ENCODE measurements at places on chromosomes 6 and 20.

DNA sequence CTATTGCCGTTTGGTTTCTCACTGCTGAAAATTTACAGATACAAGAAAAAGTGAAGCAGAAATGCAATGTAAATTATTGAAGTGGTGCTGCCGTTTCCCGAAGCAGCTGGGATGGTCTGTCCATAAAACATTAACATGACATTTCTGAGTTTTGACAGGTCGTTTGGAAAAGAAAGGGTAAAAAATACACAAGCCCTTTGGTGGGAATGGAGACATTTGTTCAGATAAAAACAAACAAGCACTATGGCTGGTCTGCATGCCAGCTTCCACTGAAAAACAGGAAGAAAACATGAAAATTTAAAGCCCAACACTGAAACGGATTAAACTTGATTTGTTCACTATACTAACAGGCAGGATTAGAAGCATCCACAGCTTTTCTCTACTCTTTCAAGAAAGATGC, 155.2 kb downstream of the FRK start:
- H3K27me3 ChIP-seq, result no peaks in the 10 kb centered on the region
- no peak overlapping the region for H3K4me3 ChIP-seq
- no peak for DNase-seq
- H3K27ac ChIP-seq, result no peak overlapping the region
- no peaks in the 10 kb centered on the region for H3K36me3 ChIP-seq
- no peaks in the 10 kb centered on the region for H3K4me1 ChIP-seq

DNA sequence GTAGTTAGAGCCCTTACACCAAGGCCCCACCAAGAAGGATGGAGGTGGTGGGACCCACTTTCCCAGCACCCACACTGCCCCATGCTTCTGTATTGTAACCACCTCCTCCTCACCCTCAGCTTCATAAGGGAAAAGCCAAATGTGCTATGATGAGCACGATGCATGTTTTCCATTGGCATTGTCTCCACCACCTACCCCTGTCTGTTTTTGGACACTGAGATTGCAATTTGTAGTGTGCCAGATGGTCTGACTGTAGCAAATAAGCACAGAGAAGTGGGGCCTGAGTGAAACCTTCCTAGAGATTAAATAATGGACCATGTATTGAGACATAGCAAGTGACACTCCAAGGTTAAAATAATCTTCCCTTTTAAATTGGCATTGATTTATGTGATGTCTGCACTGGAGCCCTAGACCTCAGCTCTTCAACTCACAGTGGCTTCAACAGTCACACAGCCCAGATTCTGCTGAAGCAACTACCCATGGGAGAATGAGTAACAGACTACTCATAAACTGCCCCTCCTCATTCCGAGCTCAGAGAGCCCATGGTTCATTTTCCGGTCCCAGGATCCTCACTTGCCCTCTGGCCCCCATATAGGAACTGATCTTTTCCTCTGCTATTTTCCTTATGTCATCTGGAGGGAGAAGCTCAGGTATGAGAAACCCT, 177.9 kb downstream of the COL9A1 start:
- no peak overlapping the region for H3K4me3 ChIP-seq
- no peak for DNase-seq
- no peaks in the 10 kb centered on the region for H3K4me1 ChIP-seq
- no peaks in the 10 kb centered on the region for H3K36me3 ChIP-seq

GRCh38 chr6:66128656-66129055, 421.6 kb upstream of the EYS start:
- no peak overlapping the region for H3K27ac ChIP-seq
- no peaks in the 10 kb centered on the region for H3K36me3 ChIP-seq
- no peaks in the 10 kb centered on the region for H3K4me1 ChIP-seq
- no peak for DNase-seq

DNA sequence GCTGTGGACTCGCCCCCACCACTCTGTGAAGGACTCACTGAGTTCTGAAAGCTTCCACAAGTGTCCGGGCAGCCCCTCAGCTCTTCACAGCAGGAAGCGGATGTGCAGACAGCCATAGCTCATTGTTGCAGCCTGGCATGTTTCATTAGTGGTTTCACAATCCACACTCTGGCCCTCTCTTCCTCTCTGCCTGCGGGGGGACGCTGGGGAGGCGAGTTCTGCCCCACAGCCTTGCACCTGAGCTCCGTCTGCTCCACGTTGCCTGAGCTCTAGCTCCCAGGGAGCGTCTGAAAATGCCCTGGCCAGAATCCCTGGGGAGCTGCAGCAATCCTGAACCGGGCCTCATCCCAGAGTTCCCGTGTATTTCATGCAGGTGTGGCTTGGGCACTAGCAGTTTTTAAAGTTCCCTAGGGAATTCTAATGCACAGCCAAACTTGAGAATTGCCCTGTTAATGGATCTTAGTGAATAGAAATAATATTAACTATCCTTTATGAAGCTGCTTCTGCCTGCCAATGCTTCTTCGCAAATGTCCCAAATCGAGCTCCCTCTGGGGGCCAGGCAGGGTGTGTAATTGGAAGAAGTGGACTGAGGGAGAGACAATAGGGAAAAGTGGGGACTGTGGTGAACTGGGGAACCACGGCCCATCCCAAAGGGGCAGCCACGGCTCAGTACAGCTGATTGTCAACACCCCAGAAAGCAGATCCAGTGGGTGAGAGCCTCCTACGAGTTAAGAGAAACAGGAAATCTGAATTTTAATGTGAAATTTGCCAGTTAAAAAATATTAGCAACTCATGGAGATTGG, 51.5 kb downstream of the CTCFL start:
- no peak overlapping the region for H3K27ac ChIP-seq
- peaks cover 30% of the 10 kb centered on the region for H3K4me1 ChIP-seq
- no peaks in the 10 kb centered on the region for H3K36me3 ChIP-seq
- DNase-seq, result no peak

- no peak overlapping the region for H3K4me3 ChIP-seq
- H3K36me3 ChIP-seq, result no peaks in the 10 kb centered on the region
- no peaks in the 10 kb centered on the region for H3K27me3 ChIP-seq
- H3K27ac ChIP-seq, result no peak overlapping the region
Measured at GRCh38 chr20:39248171-39248861, 286.2 kb downstream of the DHX35 start.

- no peaks in the 10 kb centered on the region for H3K4me1 ChIP-seq
- H3K4me3 ChIP-seq, result no peak overlapping the region
- peaks cover 7% of the 10 kb centered on the region for H3K27me3 ChIP-seq
Measured at GRCh38 chr6:25698631-25699030, 46.6 kb downstream of the SCGN start.

DNA sequence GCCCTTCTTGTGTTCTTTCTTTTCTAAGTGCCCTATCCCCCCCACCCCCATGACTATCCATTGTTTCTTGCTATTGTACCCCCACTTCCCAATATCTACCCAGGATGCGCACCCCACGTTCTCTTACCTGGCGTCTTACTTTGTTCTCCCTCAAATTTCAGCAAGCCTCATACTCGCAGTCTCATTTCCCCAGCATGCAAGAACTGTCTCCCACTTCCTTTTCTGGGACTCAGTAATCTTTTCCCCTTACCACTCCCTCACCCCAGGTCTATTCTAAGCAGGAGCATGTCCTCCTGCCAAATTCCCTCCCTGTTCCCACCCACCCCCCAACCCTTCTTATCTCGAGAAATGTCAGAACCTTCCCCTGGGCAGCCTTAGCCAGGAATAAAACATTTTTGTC, 1.7 kb upstream of the EHMT2 start:
- H3K27me3 ChIP-seq, result no peaks in the 10 kb centered on the region
- H3K27ac ChIP-seq, result no peak overlapping the region
- DNase-seq, result no peak
- H3K4me3 ChIP-seq, result no peak overlapping the region
- H3K4me1 ChIP-seq, result peaks cover 50% of the 10 kb centered on the region

DNA sequence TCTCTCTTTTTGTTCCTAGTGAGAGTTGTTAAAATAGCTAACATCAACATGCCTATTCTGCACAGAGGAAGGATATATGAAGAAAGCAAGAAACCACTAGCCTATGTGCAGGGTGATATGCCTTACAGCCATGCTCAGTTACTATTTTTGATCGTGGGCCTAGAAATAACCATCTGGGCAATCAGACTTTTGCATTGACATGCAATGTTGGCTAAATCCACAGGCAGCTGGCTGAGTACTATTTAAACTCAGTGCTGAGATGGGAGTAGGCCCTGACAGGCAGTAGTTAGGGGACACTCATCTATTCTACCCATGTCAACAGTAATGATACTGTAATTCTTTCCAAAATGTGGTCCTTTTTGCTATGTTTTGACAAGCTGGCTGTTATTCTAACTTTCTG, 89.6 kb downstream of the HDGFL1 start:
- no peak for DNase-seq
- no peaks in the 10 kb centered on the region for H3K27me3 ChIP-seq
- no peak overlapping the region for H3K27ac ChIP-seq
- H3K4me1 ChIP-seq, result no peaks in the 10 kb centered on the region
- no peak overlapping the region for H3K4me3 ChIP-seq
- H3K36me3 ChIP-seq, result no peaks in the 10 kb centered on the region
